Right lung (tissue), 10 donors: ENCODE measurements at places on chromosomes 7 and 10. TPM values are rescaled to one million over a fixed set of nuclear protein-coding genes. Genes with fewer than 3 reads are reported as not detected.

- no peak for DNase-seq
Observed at GRCh38 chr10:129199826-129200225, 267.2 kb upstream of the MGMT start.

- no peak for DNase-seq
Observed at GRCh38 chr7:1226186-1226901, 6.3 kb upstream of the UNCX start.

DNA sequence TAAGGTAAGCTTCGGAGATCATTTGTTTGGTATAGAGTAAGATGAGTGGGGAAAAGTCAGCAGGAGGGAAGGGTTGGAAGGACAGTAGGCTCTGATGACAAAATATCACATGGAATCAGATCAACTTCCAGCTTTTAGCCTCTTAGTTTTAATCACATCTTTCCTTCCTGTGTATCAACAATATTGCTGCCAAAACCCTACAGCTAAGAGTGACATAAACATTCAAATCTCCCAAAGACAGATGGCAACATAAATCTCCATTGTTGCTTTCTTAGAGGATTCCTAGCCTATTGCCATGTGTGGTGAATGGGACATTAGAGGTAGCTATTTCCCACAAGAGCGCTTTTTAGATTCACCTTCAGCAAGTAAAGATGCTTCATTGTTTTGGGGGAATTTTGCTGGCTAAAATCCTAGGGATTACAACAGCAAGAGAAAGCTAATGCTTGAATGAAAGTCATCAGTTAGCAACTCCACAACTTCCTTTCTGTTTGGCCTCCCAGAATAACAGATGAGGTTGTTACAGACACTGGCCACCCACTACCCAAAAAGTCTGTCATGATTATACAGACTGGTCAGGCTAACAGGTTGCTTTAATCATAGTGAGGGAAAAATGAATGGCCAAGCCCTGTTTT is 35.2 kb upstream of the FZD1 start:
- DNase-seq, result no peak

DNA sequence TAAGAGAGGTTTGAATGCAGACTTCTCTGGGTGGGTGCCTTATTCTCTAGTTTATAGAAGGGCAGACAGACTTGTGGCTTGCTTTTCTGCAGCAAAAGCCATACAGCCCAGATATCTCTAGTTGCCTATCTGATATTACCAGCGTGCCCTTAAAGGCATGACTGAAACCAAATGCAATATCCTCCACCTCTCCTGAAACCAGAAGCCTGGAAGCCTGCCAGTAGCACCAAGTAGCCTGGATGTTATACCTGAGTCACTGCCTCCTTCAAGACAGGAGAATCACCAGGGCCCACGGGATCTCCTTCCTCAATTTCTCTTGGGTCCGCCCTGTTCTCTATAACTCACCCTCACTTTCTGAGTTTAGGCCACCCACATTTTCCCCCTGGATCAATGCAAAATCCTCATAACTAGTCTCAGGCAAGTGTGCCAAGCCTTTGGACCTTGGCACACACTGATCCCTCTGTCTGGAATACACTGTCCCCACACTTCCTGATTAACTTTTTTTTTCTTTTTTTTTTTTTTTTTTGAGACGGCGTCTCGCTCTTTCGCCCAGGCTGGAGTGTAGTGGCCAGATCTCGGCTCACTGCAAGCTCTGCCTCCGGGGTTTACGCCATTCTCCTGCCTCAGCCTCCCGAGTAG is 638.4 kb downstream of the GALNT17 start:
- no peak for DNase-seq

DNA sequence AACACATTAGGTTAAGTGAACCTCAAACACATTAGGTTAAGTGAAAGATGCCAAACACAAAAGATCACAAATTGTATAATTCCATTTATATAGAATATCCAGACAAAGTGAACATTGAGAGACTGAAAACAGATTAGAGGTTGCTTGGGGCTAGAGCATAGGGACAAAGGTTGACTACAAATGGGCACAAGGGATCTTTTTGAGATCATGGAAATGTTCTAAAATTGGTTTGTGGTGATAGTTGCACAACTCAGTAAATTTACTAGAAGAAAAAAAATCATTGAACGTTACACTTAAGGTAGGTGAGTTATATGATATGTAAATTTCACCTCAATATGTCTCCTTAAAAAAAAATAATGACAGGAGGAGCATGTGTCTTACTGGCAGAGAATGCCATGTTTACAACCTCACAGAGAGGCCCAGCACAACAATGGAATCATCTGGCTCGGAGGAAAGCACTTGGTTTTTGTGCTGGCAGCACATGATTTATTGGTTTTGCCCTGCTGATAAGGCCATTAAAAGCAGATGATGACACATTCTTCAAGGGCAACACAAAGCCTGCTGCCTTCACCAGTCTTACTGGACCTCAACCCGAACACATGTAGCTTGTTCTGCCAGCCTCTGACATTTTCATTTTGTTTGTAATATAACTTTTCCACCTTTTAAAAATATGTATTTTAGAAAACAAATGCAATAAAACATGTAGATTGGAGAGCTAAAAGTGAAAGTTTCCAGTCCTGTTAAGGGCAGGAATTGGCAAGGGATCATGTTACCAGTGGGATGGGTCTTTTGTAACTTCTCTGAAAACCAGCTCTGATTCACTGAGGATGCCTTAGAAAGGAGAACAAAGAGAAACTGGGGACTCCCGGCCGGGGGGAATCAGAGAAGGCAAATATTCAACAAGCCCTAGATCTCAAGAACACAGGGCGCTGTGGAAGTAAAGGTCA is 11.9 kb upstream of the LMOD2 start:
- peak; percentile 25 for DNase-seq

DNA sequence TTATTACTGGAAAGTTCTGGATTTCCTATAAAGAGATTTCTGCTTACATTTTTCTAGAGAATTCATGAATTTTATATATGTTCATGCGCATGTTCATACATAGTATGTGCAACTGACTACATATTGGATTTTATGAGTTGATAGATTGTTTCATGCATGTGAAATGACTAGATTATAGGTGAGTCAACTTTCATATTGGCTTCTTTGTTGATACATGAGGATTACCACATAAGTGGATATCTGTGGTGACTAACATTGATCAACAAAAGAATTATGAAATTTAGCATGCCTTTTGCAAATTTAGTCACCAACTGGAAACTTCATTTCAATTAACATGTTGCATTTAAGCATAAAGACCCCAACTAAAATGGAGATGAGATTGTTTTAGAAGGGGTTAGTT is 99.0 kb downstream of the GNAT3 start:
- DNase-seq, result no peak

GRCh38 chr10:58546722-58547445 is 34.2 kb downstream of the BICC1 start:
- DNase-seq, result no peak

DNA sequence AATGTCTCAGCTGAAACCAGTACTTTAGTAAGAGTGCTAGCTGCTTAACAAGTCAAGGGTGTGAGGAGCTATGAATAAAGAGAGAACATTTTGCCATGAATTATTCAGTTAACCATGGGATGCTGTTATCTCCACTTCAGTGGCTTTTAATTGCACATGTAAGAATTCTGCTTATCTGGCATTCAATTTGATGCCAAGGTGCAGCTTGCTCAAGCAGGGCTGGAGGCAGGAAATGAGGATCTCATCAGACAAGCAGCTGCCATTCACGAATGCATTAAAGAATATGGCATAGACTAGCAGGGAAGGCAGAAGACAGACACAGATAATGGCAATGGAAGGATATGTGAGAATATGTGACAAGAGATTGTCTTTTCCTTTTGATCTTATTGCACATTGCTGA is 697.8 kb downstream of the NRG3 start:
- DNase-seq, result no peak

DNA sequence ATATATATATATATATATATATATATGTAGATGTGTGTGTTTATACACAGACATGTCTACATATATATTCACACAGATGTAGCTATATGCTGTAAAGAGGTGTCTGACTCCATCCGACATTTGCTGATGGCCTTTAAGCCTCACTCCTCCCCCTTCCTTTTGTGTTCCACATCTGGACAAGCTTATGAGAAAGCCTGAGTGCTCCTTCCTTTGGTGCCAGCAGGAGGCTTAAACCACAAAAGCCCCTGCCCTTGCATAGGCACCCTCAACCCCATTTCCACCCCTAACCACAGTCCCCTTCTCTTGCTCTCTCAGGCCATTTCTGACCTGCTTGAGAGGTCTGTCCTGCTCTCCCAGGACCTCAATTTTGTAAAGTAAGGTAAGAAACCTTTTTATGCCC is 98.7 kb downstream of the SVOPL start:
- no peak for DNase-seq

DNA sequence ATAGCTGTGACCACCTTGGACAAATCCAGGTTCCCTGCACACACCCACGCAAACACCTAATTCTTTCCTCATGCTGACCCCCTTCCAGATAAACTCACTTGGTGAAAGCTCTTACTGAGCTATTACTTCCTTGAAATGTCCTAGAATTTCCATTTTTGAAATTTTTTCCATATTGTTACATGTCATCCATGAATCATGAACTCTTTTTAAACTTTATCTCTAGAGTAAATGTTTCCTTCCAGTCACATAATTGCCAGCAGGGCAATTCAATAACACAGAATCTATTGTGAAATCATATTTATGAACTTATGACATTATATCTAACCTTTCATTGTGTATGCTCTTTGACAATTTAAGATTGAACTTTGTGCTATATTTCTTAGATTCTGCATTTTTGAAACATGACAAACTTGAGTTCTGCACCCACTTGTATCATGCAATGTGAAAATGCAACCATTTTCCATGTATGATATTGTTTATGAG is 26.8 kb upstream of the FGL2 start:
- DNase-seq, result no peak

DNA sequence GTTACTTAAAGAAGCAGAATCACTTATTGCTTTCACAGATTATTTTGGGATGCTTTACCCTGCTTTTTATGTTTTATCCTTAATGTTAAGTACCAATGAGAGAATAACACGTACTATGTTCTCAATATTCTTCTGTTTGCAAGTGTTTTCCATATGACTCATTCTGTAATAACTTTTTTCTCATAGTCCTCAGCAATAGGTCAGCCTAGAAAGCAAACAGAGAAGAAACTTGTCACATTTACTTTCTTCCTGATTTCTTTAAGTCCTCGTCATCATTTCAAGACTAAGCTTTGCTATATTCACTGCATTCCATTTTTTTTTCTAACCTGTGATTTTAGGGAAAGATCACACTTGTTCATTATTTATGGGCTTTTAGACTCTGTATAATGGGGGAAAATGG is 6.8 kb upstream of the AGR2 start:
- DNase-seq, result no peak

DNA sequence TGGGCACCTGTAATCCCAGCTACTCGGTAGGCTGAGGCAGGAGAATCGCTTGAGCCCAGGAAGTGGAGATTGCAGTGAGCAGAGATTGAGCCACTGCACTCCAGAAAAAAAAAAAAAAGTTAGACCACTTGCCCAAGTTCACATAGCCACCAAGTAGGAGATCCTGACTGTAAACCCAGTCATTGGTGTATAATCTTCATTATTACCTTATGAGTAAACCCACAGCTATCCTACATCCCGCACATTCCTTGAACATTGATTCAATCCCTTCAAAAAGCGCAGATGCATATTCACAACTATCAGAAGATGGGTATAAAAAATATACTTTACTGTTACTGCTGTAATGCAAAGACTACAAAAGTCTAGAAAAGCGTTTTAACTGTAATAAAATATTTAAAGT is 512.9 kb downstream of the SUGCT start:
- DNase-seq, result no peak

GRCh38 chr10:47339759-47340607 is 8.2 kb upstream of the RBP3 start:
- no peak for DNase-seq

DNA sequence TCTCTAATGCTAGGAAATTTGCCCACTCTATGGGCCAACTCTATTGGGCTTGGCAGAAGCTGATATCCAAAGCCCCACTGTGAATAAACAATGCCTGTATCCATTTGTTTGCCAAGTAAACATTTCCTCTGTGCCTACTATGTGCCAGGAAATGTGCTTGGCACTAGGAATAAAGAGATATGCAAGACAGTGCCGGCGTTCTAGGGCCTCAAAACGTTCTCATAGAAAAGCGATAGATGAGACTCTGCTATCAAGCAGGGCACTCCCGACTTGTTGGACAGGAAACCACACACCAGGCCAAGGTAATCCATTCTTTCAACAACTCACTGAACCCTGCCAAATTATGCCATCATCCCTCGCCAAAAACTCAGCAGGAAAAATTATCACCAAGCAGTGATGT is 196.7 kb downstream of the IPMK start:
- no peak for DNase-seq

- no peak for DNase-seq
Observed at GRCh38 chr10:44009891-44010632, 361.4 kb upstream of the ZNF32 start.

DNA sequence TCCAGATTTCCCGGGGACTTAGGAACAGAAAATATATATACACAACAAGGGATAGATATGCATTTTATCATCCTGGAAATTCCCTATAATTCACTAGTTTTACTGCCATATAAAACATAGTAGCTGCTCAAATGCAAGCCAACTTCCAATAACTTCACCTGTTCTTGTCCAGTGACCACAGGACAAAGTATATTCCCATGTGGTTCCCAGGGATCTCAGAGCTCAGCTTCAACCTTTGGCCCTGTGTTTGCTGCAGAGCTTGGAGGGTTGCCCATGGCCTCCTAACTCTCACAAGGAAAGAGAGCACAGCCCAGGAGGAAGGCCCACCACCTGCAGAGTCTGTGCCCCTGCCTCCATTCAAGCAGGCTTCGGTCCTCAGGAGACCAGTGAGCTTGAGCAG is 4.5 kb upstream of the DRGX start:
- no peak for DNase-seq

DNA sequence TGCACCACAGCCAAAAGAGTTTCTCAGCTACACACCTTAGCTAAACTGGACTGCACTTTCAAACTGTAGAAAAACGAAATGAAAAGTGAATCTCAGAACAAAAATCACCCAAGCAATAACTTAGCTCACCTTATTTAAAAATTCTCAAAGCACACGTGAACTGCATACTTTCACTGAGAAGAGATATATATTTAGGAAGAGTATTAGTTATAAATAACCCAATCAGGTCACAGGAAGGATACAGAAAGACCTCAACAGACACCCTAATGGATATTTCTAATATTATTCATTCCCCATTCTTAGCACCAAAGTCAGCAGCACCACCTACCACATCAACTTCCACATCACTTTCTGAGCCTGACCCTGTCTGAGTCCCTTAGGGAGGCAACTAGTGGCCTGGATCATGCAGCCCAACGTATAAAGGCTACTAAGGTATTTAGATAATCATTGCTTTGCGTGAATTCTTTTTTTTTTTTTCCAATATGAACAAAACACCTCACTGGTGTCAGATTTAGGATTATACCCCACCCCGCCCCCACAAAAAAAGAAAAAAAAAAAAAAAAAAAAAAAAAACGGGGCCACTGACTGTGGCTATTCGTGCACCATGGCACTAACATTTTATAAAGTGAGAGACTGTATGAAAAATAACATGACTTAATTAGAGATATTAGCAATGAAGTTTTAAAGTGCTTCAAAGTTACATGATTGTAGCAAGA is 2.6 kb downstream of the ABI1 start:
- no peak for DNase-seq

The UPK3BL1 gene
- polyA plus RNA-seq, result 30.3 TPM

The UPK3B gene
- 6.8 TPM for polyA plus RNA-seq

The MRLN gene
- 7.5 TPM for polyA plus RNA-seq

The RPEL1 gene
- 0.12 TPM for polyA plus RNA-seq

The ELMO1 gene
- polyA plus RNA-seq, result 56.0 TPM

The FZD1 gene
- 53.6 TPM for polyA plus RNA-seq

The IFRD1 gene
- 47.0 TPM for polyA plus RNA-seq

The ABCC2 gene
- polyA plus RNA-seq, result 0.91 TPM

The GPRIN2 gene
- polyA plus RNA-seq, result 13.0 TPM
